Naive thymus-derived CD4-positive, alpha-beta T cell (primary cell): ENCODE measurements at places on chromosomes 3 and 15. TPM values are rescaled to one million over a fixed set of nuclear protein-coding genes. Genes with fewer than 3 reads are reported as not detected.

GRCh38 chr3:53102601-53103147, 27.6 kb downstream of the RFT1 start:
- H3K4me3 ChIP-seq = no peak overlapping the region
- DNase-seq = no peak
- no peaks in the 10 kb centered on the region for H3K27me3 ChIP-seq
- H3K4me1 ChIP-seq = peaks cover 23% of the 10 kb centered on the region

DNA sequence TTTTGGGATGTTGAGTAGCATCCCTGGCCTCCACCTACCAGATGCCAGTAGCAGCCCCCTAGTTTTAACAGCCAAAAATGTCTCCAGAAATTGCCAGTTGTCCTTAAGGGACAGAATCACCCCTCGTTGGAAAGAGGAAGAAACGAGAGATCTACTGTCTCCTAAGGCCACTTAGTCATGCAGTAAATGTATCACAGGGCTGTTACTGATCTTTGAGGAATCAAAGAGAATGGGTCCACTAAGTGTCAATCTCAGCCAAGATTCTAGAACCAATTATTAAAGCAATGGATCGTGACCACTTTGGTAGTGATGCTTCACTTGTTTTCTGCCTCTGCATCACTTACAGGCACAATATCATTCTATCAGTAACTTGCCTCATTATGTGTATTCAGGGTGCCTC, 26.4 kb downstream of the POLG start:
- no peak overlapping the region for H3K27ac ChIP-seq
- DNase-seq = no peak
- H3K4me1 ChIP-seq = no peaks in the 10 kb centered on the region
- H3K27me3 ChIP-seq = no peaks in the 10 kb centered on the region
- H3K4me3 ChIP-seq = no peak overlapping the region
- H3K36me3 ChIP-seq = no peaks in the 10 kb centered on the region

GRCh38 chr15:58524247-58524646, 92.5 kb downstream of the LIPC start:
- no peaks in the 10 kb centered on the region for H3K4me1 ChIP-seq
- DNase-seq = no peak

- no peak overlapping the region for H3K4me3 ChIP-seq
- H3K27me3 ChIP-seq = no peaks in the 10 kb centered on the region
- no peak overlapping the region for H3K27ac ChIP-seq
- DNase-seq = no peak
- H3K4me1 ChIP-seq = no peaks in the 10 kb centered on the region
Measured at GRCh38 chr3:4670352-4670751, 177.2 kb downstream of the ITPR1 start.

DNA sequence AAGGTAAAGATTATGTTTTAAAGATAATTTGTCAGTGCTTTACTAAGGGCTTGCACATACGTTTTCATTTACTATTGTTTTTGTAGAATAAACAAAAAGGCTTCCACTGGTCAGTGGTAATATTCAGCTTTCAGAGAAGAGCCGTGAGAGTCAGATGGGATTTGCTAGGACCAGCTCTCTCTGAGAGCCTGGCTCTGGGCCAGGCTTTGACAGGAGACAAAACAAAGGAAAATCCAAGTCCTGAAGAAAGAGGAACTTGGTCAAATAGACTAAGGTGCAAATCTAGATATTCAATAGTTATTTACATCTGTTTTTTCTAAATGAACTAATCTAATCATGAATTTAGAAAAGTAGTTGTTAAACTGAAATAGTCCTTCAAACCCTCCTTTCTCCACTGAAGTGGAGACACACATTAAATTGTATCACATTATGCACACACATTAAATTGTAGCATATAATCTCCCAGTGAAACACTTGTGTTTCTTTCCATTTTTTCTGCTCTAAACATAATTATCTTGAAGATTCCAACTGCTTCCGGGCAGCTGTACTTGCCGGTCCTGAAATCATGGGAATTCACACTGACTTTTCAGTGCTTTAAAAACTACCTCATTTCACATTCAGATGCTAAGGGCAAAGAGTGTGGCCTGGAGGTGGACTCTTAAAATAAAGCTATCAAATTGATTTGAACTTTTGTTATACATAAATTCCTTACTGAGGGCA, 55.1 kb upstream of the FILIP1L start:
- H3K27me3 ChIP-seq = no peaks in the 10 kb centered on the region
- no peak overlapping the region for H3K4me3 ChIP-seq
- no peak overlapping the region for H3K27ac ChIP-seq
- H3K36me3 ChIP-seq = no peaks in the 10 kb centered on the region
- DNase-seq = no peak

Gene XYLB
- total RNA-seq = 2.6 TPM

Gene KBTBD13
- not detected for total RNA-seq

GRCh38 chr15:100242989-100243388, 98.8 kb downstream of the ADAMTS17 start:
- H3K4me3 ChIP-seq = no peak overlapping the region
- no peaks in the 10 kb centered on the region for H3K4me1 ChIP-seq
- no peak overlapping the region for H3K27ac ChIP-seq
- H3K27me3 ChIP-seq = no peaks in the 10 kb centered on the region
- H3K36me3 ChIP-seq = no peaks in the 10 kb centered on the region

GRCh38 chr3:126442094-126442855, 33.4 kb downstream of the ZXDC start:
- H3K36me3 ChIP-seq = peaks cover 6% of the 10 kb centered on the region
- no peaks in the 10 kb centered on the region for H3K4me1 ChIP-seq
- H3K4me3 ChIP-seq = no peak overlapping the region
- H3K27ac ChIP-seq = no peak overlapping the region

- no peak for DNase-seq
- no peaks in the 10 kb centered on the region for H3K36me3 ChIP-seq
- H3K4me1 ChIP-seq = no peaks in the 10 kb centered on the region
- H3K4me3 ChIP-seq = no peak overlapping the region
Measured at GRCh38 chr15:86854176-86854575, 774.5 kb downstream of the AGBL1 start.

Gene ARNT2
- not detected for total RNA-seq

- H3K4me3 ChIP-seq = no peak overlapping the region
- H3K27me3 ChIP-seq = no peaks in the 10 kb centered on the region
- no peak overlapping the region for H3K27ac ChIP-seq
- H3K36me3 ChIP-seq = no peaks in the 10 kb centered on the region
Measured at GRCh38 chr3:61595288-61595687, 33.9 kb downstream of the PTPRG start.

DNA sequence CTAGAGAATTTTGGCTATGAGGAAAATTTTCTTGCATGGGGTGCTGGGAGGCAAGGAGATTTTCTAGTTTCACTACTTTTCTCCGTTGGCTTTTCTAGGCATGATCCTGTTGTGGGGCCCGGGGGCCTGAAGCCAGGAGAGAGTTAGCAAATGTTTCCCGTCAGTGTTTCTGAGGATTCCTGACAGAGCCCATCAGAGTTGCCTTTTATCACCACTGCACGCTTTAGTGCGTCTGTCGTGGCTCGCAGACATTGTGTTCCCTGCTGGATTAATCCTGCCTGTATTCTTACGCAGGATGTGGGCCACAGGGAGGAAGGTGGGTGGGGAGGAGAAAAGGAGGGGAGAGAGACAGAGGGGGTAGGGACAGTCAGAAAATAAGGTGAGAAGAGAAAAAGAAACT, 18.1 kb upstream of the BOC start:
- H3K27ac ChIP-seq = no peak overlapping the region
- H3K4me3 ChIP-seq = no peak overlapping the region
- no peak for DNase-seq

DNA sequence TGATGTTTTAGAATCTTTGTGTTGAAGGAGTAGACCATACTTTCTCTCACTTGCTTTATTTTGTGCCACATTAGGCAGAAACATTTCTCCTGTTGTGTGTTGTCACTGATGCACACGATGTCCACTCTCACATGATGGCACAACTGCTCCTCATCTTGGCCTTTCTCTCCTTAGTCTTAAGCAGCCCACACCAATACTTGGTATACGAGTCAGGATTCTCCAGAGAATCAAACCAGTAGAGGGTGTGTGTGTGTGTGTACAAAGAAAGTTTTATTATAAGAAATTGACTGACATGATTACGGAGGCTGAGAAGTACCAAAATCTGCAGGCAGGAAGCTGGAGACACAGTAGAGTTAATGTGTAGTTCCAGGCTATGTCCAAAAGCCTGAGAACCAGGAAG, 187.1 kb downstream of the ALCAM start:
- H3K27ac ChIP-seq = no peak overlapping the region
- no peaks in the 10 kb centered on the region for H3K36me3 ChIP-seq
- H3K27me3 ChIP-seq = no peaks in the 10 kb centered on the region
- no peak for DNase-seq
- H3K4me1 ChIP-seq = no peaks in the 10 kb centered on the region

DNA sequence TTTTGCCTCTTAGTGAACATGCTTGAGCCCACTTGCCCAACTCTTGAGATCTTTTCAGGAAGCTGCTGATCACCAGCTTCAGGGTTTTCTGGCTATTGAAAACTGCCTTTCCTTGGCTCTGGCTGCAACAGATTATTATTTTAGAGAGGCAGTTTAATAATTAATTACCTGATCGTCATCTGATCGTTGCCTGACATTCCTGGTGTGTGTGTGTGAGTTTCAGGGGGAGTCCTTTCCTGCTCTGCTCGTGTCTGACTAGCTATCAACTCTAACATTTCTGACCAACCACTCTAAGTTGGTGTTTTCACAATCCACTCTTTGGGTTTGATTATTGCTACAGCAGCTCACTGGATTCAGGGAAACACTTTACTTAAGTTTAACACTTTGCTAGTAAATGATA, 84.3 kb upstream of the SPATA16 start:
- H3K4me1 ChIP-seq = no peaks in the 10 kb centered on the region
- no peaks in the 10 kb centered on the region for H3K27me3 ChIP-seq
- no peak for DNase-seq
- no peak overlapping the region for H3K27ac ChIP-seq

DNA sequence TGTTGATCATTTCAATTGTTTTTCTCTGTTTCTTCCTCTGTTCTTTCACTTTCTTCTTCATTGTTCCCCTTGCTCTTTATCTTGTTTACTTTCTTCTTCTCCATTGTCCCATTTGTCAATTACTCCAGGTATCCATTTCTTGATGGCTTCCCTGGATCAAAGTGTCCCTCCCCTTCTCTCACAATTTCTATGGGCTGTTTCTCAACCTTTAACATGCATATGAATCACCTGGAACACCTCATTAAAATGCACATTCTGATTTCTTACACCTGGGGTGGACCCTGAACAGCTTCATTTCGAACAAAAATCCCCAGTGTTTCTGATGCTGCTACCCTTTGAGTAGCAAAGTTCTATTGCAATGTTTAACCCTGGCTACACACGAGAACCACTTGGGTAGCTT, 454.8 kb downstream of the EPHA6 start:
- DNase-seq = no peak
- H3K4me1 ChIP-seq = no peaks in the 10 kb centered on the region
- no peak overlapping the region for H3K4me3 ChIP-seq
- no peaks in the 10 kb centered on the region for H3K36me3 ChIP-seq

GRCh38 chr3:41050144-41050543, 149.2 kb upstream of the CTNNB1 start:
- H3K36me3 ChIP-seq = no peaks in the 10 kb centered on the region
- no peaks in the 10 kb centered on the region for H3K4me1 ChIP-seq
- no peak overlapping the region for H3K4me3 ChIP-seq
- no peak for DNase-seq
- H3K27me3 ChIP-seq = no peaks in the 10 kb centered on the region

DNA sequence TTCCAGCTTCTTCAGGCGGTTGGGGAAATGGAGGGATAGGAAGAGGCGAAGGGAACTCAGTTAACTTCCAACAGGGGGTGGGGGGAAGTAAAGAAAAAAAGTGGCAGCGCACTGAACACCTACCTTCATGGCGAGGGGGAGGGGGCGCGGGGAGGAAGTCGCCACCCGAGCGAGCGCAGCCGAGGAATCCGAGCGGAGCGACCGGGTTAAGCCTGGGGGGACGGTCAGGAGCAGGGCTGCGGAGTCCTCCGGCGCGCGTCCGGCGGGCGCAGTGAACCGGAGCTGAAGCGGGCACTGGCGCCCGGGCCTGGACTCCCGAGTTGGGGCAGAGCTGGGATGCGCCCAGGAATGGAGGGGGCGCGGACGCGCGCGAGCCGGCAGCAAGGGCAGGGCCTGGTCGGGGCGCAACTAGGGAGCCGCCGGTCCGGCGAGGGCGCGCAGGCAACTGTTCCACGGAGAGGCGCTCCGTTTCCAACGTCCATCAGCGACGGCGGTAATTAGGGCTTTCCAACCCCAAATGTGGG, at the start of gene WNT5A:
WNT5A (minus strand) TSS at position 450 of the 524 bp plus-strand sequence; CDS start at position 129, 321 bp downstream.
- no peaks in the 10 kb centered on the region for H3K36me3 ChIP-seq
- H3K4me3 ChIP-seq = no peak within 1 kb of the TSS
- peaks cover 4% of the 10 kb centered on the region for H3K27me3 ChIP-seq
- no peaks in the 10 kb centered on the region for H3K4me1 ChIP-seq
